CD4-positive, alpha-beta T cell treated with Interleukin-17A for 4 hours (primary cell): ENCODE measurements at places on chromosomes 7 and 10.

DNA sequence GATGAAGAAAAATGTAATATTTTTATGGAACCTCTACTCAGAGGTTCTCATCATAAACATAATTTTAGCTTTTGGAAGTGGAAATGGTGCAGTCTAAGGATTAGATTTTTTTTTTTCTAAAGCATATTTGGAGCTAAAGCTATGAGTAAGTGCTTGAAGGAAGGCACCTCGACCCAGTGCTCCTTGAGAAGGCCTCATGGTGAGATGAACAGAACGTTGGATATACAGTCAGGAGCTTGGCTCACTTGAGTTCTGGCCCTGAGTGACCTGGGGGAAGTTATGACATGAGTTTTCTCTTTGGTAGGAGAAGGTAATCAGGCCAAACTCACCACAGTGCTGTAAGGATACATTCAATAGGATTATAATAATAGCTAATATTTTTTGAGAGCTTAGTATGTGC is 163.3 kb downstream of the JCAD start:
- no peak for DNase-seq

DNA sequence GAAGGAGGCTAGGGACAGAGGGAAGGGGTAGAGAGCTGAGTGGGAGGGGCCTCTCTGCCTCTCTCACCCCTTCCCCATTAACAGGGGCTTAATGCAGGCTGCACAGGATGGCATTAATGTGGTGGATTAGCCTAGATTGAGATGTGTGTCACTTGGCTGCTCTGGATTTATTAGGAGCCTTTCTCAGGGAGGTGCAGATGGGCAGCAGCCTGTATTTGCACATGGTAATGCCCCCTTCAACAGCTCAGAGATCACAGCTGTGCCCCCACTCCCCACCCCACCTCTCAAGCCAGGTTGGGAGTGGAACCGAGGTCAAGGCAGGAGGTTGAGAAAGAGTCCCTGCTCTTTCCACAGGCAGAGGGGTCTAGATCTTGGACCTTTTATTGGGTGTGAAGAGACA is 7.3 kb downstream of the PITX3 start:
- DNase-seq: no peak

GRCh38 chr7:156478486-156478885 is 162.1 kb upstream of the RNF32 start:
- no peak for DNase-seq

GRCh38 chr7:139743967-139744767 is 33.6 kb downstream of the HIPK2 start:
- DNase-seq: no peak

GRCh38 chr7:73920406-73921134 is 59.6 kb downstream of the TMEM270 start:
- DNase-seq: no peak

DNA sequence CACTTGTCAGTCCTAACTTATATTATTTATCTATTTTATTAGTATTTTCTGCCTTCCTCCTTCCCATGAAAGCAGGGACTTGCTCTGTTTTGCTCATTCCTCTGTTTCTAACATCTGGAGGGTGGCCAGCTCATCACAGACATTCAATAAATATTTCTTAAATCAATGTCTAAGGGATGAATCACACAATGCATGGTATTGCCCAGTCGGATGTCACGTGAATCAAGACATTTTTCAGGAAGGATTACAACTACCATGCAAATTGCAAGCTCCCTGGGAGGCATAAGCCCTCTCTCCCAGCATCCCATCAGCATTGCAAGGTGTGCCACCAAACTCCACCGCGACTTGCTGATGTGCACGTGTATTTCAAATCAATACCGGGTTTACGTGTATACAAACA is 146.6 kb upstream of the RNF32 start:
- no peak for DNase-seq

GRCh38 chr10:60461688-60462087 is 72.0 kb upstream of the ANK3 start:
- DNase-seq: no peak

DNA sequence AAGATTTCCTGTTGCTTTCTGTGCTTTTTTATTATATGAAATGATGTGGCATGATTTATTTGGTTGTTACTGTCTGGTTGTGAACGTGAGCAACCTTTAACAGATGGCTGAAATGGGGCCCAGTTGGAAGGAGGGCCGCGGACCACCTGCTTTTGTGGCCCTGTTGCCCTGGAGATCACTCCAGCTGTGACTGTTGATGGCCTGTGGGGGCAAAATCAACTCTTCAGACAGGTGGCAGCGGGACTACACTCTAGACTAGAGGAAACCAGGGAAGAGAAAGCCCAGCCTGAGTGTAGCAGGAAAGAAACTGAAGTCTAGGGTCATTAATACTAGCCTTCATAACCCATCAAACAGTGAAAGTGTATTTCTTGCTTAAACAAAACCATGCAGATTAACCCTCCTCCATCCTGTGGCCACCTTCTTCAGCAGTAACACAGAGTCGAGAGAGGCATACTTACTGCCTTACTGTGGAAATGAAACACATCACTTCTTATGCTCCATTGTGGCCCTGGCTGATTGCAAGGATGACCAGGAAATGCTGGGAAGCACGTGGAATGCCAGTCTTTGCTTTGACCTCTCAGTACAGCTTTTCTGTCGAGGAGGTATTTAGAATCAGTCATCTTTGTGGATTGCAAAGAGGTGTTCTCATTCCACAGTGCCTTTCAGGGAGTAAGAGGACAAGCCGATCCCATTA is 80.5 kb downstream of the CCNY start:
- DNase-seq: no peak

DNA sequence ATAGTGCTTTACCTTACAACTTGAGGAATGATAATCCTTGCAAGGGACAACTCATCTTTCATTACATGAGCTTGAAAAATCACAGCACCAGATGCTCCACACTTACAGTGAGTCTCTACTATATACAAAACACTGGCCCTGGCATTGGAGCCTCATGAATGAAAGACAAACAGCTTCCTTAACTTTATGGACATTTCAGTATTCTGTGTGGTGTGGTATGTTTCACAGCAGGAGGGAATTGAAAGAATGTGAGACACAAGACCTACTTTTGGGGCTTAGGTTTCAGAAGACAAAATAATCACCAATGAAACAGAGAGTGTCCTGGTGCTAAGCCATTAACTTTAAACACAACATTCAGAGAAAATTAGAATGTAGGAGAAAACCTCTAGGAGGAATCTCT is 1249.6 kb downstream of the XPNPEP1 start:
- no peak for DNase-seq

- DNase-seq: peak; percentile 72
These were observed 16.4 kb downstream of the PRKRIP1 start for GRCh38 chr7:102412548-102412947.

GRCh38 chr10:8596929-8597472 is 542.5 kb downstream of the GATA3 start:
- DNase-seq: no peak

DNA sequence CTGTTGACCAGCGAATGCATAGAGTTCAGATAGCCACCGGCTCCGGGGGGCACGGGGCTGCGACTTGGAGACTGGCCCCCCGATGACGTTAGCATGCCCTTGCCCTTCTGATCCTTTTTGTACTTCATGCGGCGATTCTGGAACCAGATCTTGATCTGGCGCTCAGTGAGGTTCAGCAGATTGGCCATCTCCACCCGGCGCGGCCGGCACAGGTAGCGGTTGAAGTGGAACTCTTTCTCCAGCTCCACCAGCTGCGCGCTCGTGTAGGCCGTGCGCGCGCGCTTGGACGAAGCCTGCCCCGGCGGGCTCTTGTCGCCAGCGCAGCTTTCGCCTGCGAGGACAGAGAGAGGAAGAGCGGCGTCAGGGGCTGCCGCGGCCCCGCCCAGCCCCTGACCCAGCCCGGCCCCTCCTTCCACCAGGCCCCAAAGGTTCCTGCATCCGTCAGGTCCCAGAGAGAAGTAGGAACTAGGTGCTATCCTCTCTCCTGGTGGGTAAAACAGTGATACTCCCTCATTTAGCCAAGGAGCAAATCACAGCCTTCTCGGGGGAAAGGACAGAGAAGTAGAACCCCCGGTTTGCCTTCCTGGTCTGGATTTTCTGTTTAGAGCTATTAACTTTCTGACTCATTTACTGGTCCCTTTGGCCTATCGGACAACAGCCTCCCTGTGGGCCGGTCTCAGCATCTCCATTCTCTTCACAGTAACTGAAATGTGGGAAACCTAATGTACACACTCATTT is 6.1 kb upstream of the HOXA2 start:
- DNase-seq: no peak

GRCh38 chr7:121360564-121360963 is 31.8 kb downstream of the WNT16 start:
- no peak for DNase-seq

DNA sequence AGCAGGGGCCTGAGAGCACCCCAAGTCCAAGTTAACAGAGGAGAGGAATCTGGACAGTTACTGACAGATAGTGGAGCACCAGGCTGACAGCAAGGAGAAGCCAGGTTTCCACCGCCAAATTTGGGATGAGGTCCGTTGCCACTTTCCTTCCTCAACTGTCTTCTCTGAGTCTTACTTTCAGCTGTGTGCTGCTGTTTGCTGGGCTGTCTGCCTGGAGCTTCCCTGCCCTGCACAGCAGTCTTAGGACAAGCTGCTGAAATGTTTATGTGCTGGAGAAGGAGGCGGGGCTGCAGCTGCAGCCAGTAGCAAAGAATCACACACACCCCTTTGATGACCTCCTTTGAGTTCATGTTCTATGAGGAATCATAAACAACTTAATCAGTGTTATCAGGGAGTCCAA is 17.4 kb upstream of the CYP3A7 start:
- DNase-seq: no peak

DNA sequence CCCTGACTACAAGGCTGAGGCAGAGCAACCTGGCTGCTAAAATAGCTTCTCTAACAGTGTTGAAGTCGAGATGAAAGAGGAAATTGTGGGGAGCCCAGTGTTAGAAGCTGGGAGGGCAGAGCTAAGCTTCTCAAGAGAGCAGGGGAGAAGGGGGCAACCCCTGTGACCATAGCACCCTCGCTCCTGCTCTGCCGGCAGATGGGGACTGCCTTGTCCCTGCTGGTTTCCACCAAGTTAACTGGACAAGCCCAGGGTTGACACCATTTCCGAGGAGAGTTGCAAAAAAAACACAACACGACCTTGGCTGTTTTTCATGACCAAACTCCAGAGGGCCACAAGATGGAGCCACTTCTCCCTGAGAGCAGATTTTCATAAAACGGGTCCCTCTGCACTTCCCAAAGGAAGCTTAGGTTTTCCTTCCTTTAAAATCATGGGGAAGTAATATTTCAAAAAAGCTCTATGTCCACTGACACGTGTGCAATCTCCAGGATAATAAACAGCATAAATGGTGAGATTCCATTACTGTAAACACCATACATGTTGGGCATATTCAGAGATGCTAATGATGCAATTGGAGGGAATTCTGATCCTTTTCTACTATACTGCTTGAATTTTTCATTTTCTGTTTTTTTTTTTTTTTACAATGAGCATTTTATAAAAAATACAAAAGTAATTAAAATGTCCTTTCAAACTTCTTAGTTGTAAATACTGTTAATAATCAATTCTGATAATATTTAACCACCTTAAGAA is 140.4 kb downstream of the PIP4K2A start:
- DNase-seq: peak; percentile 47

GRCh38 chr10:23384364-23384763 is 39.8 kb upstream of the C10orf67 start:
- no peak for DNase-seq

DNA sequence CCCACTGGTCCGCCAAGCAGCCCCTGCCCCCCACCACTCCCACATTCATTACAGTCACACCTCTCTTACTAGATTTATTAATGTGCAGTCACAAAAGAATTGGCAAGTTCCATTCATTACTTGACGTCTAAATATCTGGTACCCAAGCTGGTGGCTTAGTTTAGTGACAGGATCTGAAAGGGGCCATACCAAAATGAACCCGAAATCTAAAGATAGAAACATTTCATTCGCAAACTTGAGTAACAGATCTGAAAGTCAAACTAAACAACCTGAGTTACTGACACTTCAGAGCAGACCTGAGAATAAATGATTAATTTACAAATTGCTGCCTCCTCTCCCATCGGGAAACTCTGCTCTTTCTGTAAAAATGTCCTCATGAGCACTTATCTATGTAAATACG is 53.4 kb downstream of the TNS3 start:
- no peak for DNase-seq

DNA sequence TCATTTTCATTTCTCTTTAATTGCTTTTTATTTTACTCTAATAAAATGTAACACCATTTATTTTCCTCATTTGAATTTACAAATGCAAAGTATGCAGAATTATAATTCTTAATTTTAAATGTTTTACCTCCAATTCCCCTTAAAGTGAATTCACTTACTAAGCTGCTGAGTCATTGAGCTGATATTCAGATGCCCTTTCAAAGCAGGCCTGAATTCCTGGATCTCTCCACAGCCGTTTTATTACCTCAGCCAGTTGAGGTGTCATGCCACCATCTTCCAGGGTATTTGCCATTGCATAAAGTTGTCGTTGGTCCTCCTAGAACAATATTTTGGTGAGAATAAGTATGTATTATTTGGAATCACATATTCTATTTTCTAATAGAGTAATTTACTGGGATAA is 33.2 kb downstream of the GNAT3 start:
- DNase-seq: no peak

DNA sequence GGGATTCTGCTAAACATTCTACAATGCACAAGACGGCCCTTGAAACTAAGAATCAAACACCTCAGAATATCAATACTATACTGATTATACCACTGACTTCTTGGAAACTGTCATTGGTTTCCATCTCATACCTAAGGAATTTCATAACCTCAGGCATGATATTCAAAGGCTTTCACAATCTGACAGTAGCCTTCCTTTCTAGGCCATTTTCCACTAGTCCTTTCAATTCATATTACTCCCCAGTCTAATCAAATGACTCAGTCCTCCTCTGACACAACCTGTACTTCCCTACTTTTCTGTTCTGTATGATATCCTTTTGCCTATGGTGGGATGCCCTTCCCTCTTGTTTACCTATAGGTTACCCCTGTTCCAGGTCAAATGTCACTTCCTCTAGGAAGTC is 48.3 kb downstream of the CSTF2T start:
- no peak for DNase-seq

DNA sequence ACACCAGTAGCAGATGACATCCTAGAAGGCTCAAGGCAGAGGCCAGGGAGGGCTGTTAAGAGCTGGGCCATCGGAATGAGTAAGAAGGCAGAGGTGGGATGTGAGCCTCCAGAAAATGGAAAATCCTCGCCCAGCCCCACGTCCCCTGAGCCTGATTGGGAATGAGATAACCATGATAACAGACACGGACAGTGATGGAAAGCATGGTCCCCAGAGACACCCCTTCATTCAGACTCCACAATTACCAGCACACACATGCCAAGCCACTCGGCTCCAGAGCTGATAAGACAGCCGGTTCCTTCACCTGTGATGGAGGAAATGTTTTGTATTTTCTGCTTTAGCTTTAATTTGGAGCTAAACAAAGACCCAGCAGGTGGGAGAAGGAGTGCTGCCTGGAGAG is 106.0 kb downstream of the GRID1 start:
- no peak for DNase-seq
